HTR-8/SVneo (cell line): ENCODE measurements at places on chromosomes 4 and X.

- DNase-seq, result no peak
These were observed 17.3 kb upstream of the C1GALT1C1 start for GRCh38 chrX:120647127-120647526.

DNA sequence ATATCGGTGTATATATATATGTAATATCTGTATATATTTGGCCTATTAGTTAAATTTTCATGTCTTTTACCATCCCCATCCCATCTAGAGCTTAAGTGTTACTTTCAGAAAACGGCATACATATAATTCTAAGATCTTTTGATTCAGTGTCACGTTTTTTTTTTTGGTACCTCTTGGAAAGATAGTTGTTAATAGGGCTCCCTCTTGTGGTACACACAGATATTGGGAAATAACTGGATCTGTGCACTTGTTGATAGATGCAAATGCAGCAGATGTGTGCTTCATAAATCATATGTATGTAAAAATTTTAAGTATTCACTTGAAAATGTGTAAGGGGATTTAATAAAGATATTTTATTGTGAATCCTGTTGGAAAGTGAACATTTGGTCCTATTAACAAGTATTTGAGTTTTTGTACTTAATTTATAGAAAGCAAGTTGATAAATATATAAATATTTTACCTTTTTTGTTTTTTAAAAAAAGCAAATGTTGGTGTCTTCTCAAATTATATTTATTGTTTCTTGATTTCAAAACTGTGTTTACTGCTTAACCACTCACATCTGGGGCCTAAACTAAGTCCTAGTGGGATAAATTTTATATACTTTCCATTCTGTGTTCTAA lies 74.7 kb downstream of the PAQR3 start:
- DNase-seq, result peak; percentile 25

GRCh38 chrX:144637731-144638130 lies 609.6 kb upstream of the SPANXN1 start:
- no peak for DNase-seq

DNA sequence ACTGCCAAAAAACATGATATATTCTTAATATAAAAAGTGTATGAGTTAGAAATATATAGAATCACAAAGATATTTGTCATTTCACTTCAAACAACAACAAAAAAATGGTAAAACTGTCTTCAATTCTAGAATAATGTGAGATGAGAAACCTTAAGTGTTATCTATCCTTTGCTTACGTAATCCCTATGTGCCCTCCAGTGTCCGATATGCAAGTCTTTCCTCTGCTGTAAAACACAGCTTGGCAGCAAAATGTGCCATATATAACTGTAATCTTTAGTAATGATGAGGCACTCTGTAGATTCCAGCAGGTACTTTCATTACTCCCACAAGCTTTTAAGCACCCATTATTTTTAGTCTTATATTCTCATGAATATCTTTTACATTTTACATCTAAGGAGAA lies 555.1 kb upstream of the FRG1 start:
- DNase-seq, result no peak

DNA sequence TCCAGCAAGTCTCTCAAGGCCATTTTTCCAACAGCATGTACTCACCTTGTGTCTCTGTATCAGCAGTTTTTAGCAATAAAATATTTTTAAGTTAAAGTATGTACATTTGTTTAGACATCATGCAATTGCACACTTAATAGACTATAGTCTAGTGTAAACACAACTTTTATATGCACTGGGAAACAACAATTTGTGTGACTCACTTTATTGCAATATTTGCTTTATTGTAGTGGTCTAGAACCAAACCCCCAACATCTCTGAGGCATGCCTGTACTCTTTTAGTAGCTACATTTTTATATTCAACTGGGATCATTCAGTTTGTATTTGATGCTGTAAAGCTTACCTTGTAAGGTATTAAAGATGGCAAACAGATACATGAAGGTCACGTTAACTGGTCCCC lies 14.7 kb upstream of the PHKA2 start:
- DNase-seq, result no peak

- no peak for DNase-seq
These were observed at the start of gene TADA2B for GRCh38 chr4:7043284-7044136. Gene TADA2B (plus strand): TSS chr4:7043372. CDS start chr4:7043580, 208 bp downstream.

DNA sequence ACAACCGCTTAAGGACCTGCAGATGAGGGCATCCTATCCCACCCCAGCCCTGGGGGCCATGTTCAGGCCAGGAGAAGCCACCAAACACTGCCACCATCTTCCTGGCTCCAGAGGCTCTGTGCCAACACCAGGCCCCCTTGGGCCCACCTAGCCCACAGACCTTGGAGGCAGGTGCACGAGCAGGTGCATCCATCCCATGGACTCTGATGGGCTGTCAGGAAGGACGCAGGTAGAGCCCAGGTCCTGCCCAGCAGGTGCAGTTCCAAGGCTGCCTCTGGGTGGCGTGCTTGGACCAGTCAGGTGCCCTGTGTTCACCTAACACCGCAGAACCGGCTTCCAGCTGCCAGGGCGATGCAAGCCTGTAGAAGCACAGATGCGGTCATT lies 22.8 kb upstream of the PDE6B start:
- DNase-seq, result peak; percentile 52

- DNase-seq, result no peak
These were observed 1138.4 kb downstream of the PCDH19 start for GRCh38 chrX:99271641-99272040.

DNA sequence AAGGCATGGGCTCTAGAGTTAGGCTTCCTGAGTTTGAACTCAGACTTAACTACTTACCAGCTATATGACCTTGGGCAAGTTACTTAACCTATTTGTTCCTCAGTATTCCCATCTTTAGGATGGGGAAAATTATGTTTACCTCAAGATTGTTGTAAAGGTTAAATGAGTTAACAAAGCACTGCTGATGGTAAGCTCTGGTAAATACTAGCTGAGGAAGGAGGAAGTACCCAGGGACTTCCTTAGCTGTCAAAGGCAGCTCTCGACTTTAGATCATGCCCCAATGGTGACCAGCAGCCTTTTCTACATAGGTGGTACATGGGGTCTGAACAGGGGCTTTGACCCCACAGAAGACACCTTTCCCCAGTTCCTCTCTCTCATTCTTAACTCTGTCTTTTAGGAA lies 20.1 kb downstream of the ATP7A start:
- DNase-seq, result no peak

DNA sequence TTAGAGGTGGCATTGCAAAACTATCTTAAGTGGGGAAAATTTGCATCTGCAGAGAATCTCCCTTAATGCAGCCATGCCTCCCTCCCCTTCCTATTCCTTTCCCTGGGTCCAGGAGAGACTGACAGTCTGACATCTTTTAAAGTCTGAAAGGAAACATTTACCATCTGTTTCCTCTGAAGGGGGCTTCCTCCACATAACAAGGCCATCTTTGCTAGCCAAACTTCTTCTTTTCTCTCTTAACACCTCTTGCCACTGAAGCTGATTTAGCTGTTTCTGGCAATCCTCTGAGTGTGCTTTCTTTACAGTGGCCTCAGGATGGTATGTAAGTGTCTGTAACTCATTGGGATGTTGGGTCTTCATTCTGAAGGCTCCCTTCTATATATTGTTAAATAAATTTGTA lies 34.6 kb upstream of the AADAT start:
- DNase-seq, result no peak

- no peak for DNase-seq
These were observed 359.7 kb downstream of the ADAM29 start for GRCh38 chr4:175277816-175278215.

- no peak for DNase-seq
These were observed 47.8 kb downstream of the BEX3 start for GRCh38 chrX:103423955-103424638.

DNA sequence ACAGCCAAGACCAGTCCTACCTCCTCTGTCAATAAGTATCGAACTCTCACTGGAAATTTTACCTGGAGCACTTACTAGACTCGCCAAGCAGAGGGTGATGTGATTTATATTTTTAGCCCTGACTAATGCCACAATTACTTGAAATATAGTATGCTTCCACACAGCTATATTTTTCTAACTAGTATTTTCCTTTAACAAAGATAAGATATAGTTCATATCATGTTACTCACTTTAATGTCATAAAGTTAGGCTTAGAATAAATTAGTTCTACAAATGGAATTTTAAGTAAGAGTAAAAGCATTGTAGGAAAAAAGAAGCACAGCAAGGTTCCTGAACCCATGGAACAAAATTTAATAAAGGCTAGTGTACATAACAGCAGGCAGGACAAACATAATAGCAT lies 16.0 kb upstream of the NKX6-1 start:
- no peak for DNase-seq

DNA sequence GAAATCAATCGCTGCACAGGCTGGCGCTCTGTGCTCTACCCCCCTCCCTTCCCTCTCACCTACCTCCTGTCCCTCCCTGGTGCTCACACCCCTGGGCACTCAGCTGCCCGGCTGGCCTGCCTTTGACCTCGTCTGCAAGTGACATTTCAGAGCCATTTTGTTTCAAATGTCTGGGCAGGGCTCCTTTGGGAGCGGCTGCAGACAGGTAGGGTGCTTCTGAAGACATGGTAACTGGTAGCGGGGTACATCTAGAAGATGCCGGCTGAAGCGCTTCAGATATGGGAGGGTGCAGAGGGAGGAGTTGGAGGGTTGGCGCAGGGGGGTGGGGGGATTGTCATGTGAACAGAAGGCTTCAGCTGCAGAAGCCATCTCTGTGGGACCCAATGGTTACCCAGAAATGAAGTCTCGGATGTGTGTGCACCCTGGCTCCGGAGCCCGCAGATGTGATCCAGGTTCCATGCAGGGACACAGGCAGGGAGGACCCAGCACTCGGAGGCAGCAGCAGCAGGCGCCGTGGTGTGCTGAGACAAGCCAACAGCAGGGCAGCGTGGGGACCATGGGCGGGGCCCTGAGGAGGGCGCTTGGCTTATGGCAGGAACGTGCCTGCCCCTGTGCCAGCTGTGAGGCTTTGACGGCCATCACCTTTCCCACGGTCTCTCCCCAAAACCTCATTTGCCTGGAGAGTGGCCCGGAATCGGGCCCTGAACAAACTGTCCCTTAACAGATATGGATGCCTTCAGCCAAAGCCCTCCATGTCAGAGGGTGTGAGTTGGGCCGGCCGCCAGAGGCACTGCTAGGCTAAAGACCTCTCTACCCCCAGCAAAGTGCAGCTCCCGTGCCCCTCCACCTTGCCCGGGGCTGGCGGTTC lies 7.6 kb upstream of the DUSP9 start:
- no peak for DNase-seq

GRCh38 chr4:132123870-132124623 lies 1025.0 kb upstream of the PCDH10 start:
- DNase-seq, result no peak

DNA sequence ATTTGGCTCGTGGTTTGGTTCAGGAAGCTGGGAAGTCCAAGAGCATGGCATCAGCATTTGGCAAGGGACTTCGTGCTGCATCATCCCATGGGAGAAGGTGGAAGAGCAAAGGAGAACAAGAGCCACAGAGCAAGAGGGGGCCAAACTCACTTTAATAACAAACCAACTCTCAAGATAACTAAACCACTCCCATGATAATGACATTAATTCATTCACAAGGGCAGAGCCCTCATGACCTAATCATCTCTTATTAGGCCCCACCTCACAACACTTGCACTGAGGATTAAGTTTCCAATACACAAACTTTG lies 113.4 kb upstream of the ATXN3L start:
- no peak for DNase-seq

- no peak for DNase-seq
These were observed 4.1 kb downstream of the TDO2 start for GRCh38 chr4:155907556-155907955.

DNA sequence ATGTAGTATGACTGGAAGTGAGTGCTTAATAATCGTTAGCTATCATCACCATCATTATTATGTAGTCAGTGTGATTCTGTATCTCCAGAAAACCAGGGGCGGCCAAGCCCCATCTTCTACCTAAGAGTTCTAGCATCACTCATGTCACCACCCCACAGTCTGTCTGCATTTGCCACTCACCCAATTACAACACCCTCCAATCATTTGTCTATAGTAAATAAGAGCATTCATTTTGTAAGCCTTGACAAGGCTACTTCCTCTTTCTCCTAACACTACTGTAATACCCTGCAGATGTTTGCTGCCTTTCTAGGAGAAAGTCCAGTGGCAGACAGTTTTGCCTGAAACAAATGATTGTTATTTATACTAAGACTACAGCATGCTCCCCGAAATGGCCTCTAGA lies 15.8 kb upstream of the IL21 start:
- no peak for DNase-seq

GRCh38 chr4:97841512-97841911 lies 301.8 kb downstream of the STPG2 start:
- no peak for DNase-seq

GRCh38 chrX:139039041-139039440 lies 327.5 kb upstream of the FGF13 start:
- DNase-seq, result no peak

- no peak for DNase-seq
These were observed 289.0 kb downstream of the STIM2 start for GRCh38 chr4:27149541-27150212.

GRCh38 chr4:86338989-86339388 lies 20.9 kb downstream of the MAPK10 start:
- no peak for DNase-seq

GRCh38 chrX:120672389-120672788 lies 42.5 kb upstream of the C1GALT1C1 start:
- peak; percentile 3 for DNase-seq

DNA sequence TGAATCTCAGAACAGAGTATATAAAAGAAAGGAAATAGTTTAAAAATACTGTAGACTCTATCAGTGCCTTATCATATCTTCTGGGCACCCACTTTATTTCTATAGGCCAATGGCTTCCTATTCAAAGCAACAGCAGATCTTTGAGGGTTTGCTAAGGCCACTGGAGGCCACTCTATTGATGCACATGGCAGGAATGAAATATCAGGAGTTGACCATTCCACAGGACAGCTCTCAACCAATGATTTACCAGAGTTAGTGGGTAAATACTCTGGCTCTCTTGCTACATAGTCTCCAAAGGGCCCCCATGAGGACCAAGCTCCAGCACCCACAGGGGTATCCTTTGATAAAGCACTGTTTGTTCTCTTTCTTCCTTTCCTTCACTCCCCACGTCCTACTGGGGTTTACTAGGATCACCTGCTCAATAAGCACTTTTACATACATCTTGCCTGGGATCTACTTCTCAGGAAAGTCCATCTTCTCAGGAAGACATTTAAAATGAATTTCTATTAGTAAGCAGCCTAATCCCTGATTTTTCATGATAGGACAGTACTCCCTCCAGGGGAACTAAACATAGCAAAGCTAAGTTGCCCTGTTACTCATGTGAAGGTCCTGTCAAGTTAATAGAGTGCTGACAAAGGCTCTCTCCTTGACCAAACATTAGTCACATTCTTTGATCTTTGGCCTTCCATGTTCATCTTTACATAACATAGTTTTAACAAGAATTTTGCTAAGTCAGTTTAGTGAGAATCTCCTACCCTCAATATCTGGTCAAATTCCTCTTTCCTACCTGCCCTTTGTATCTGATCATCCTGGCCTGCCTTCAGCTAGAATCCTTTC lies 459.7 kb downstream of the GRXCR1 start:
- no peak for DNase-seq

DNA sequence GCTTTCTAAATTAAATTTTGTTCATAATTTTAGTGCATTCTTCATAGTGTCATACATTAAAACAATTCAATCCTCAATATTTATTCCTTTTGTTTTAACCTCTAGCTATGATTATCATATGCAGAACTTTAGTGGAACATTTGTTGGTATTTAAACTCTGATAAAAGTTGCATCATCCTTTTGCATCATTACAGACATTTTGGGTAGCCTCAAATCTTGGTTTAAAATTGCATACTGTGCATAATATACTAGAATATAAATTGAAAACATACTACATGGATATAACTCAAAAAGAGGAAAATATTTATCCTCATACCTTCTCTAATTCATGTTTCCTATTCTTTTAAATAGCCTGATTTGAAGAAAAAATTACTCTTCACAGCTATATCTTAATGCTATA lies 97.3 kb upstream of the NAP1L5 start:
- no peak for DNase-seq

GRCh38 chrX:41542135-41542534 lies 95.0 kb downstream of the NYX start:
- no peak for DNase-seq
